ENCODE measurements at places on chromosomes 4 and X. TPM values are rescaled to one million over a fixed set of nuclear protein-coding genes. Genes with fewer than 3 reads are reported as not detected.

SHISA3 gene
- total RNA-seq, result 3.9 TPM

CPZ gene
- total RNA-seq, result not detected

FAT1 gene
- 5.4 TPM for total RNA-seq

PLXNB3 gene
- 5.5 TPM for total RNA-seq

ZXDB gene
- total RNA-seq, result 7.8 TPM

SH3D19 gene
- total RNA-seq, result 29.5 TPM

FGF2 gene
- 36.0 TPM for total RNA-seq

ERCC6L gene
- 4.2 TPM for total RNA-seq

ITGB1BP2 gene
- 2.1 TPM for total RNA-seq

TLR6 gene
- 1.1 TPM for total RNA-seq

PCDH18 gene
- 1.2 TPM for total RNA-seq

APLN gene
- 92.7 TPM for total RNA-seq

GPRASP1 gene
- total RNA-seq, result 2.2 TPM

PYURF gene
- total RNA-seq, result 97.8 TPM

ARMCX1 gene
- 38.5 TPM for total RNA-seq

TRPC3 gene
- under 0.01 TPM for total RNA-seq

HSFX4 gene
- not detected for total RNA-seq

NEUROG2 gene
- not detected for total RNA-seq

IGBP1 gene
- 65.5 TPM for total RNA-seq

PRRG3 gene
- not detected for total RNA-seq

SERPINA7 gene
- not detected for total RNA-seq

PABPC5 gene
- total RNA-seq, result 0.45 TPM
